ENCODE measurements at places on chromosomes 6 and 20.

GRCh38 chr6:126475449-126475848 lies 135.5 kb downstream of the CENPW start:
- DNase-seq, result no peak

DNA sequence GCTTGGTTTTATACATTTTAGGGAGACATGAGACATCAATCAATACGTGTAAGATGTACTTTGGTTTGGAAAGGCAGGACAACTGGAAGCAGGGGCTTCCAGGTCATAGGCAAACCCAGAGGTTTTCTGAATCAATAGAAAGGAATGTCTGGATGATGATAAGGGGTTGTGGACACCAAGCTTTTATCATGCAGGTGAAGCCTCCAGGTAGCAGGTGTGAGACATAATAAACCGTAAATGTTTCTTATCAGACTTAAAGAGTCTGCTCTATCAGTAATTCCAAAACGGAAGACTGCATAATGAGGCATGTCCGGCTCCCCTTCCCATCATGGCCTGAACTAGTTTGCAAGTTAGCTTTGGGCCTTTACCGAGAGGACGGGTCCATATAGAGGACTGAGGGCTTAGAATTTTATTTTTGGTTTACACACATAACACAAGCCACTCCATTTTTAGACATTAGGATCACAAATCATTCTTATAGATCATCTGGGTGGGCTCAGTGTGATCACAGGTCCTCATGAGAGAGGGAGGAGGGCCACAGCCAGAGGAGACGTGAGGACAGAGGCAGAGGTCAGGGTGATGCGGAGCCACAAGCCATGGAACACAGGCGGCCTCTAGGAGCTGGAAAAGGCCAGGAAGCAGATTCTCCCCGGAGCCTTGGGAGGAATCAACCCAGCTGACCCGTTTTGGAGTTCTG lies 10.7 kb upstream of the SERPINB9 start:
- DNase-seq, result no peak

- DNase-seq, result no peak
These were observed 132.7 kb upstream of the EYA4 start for GRCh38 chr6:133108419-133108818.

GRCh38 chr6:157823528-157824370 lies 703 bp downstream of the SNX9 start:
- DNase-seq, result peak; percentile 62

DNA sequence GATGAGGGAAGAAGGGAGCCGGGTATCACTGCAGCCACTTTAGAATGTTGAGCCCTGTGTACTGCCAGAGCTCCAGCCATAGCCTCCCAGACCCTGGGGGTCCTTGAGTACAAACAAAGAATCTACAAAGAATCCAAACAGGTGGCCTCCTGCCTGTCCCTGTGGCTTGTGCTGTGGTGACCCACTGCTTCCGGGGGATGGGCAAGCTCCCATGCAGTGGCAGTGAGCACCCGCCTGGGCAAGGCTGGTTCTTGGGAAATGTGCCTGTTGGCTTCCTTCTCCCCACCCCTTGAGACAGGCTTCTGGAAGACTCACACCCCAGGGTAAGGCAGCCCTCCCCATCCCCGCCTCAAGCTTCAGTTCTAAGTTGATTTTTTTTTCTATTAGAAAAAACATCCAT lies 13.9 kb downstream of the SIRPA start:
- no peak for DNase-seq

- no peak for DNase-seq
These were observed 38.0 kb upstream of the PRSS35 start for GRCh38 chr6:83474309-83474708.

- DNase-seq, result no peak
These were observed 32.9 kb downstream of the MMUT start for GRCh38 chr6:49430187-49430586.

DNA sequence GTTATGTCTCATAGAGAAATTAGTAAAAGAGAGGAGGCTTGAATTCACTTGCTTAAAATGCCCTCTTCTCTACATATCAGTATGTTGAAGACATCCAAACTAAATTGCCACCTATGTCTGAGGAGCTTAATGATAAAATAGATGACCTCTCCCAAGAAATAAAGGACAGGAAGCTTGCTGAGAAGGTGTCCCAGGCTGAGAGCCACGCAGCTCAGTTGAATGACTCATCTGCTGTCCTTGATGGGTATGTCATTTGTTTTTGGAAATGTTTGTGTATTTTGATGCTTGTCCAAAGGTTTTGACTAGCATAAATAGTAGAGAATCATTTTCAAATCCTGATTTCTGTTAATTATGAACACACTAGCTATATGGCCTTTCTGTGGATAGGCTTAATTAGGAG lies 307.7 kb downstream of the ARHGAP18 start:
- DNase-seq, result no peak

DNA sequence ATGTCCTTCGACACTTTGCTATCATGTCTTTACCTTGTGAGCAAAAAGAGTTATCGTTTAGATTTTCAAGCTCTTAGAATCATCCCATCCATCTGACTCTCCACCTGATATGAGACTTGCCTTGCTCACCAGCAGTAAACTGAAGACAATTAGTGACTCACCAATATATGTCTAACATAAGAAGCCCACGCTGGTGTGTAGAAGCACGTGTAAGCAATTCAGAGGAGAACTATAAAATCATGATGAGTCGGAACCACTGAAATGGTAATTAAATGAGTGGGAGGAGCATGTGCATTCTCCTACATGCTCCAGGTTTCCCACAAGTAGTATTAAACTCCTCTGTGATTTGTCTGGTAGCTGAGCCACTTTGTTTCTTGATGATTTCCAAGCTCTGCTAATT lies 181.6 kb upstream of the RNF217 start:
- DNase-seq, result no peak

DNA sequence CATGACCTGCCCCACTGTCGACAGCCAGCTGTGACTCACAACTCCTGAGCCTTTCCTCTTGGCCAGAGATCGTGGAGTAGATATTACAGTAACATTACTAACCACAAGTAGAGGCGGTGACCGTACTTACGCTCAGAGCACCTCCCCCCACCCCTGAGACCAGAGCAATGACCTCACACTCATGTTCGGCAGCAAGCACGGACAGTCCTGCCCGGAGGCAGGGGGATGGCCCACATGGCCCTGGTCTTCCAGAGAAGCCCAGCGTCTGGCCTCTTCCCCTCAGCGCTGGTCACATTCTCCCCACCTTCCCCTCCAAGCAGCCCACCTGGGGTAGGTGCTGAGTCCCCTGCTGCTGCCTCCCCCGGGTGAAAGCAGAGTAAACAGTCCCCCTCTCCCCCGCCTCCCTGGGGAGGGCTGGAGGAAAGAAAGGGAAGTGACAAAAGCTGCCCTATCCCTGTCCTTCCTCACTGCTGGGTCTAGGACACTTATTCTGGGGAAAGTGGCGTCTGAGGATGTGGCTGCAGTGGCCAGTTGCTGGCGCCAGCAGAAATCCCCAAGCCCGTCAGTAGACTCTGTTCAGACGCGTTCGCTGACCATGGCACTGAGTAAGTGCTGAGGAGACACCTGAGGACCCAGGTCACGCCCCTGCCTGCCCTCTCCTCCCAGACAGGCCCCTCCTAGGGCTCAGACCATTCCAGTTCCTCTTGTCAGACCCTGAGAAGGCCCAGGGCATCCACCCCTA lies 68.5 kb downstream of the MRPL14 start:
- DNase-seq, result peak; percentile 88

DNA sequence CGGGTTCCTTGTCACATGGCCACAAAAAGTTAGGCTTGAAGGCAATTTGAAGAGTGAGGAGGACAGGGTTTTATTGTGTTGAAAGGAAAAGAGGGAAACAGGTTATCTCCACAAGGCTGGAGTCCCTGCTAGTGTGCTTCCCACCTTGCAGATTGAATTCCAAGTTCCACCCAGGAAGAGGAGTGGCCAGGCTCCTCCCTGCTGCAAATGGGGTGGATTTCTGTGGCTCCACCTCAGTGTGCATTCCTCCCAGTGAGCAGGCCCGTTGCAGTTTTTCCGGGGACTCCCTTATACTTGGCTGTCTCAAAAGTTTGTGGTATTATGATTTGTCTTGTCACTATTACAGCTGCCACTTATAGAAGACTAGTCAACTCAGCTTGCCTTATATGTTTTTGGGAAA lies 281.8 kb upstream of the PLCB4 start:
- no peak for DNase-seq

Data from HCT116 (cell line).